ENCODE measurements at places on chromosomes 3 and 15.

- DNase-seq = peak; percentile 45
Measured at GRCh38 chr3:139588450-139588849, 48.9 kb upstream of the RBP1 start.

- no peak for DNase-seq
Measured at GRCh38 chr15:95127356-95127755, 896.0 kb downstream of the MCTP2 start.

GRCh38 chr3:159884661-159885402 is 103.8 kb upstream of the IL12A start:
- no peak for DNase-seq

DNA sequence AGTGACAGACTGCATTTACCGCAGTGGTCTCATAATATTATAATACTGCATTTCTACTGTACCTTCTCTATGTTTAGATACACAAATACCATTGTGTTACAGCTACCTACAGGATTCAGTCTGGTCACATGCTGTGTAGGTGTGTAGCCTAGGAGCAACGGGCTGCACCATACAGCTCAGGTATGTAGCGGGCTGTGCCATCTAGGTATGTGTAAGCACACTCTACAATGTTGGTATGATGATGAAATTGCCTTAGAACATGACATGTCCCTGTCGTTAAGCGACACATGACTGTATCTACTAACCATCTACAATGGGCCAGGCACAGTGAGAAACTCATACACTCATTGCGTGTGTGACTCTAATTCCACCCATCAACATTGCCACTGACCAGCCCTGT is 85.5 kb upstream of the SEC13 start:
- DNase-seq = no peak

GRCh38 chr3:58088501-58088900 is 80.3 kb downstream of the FLNB start:
- no peak for DNase-seq

GRCh38 chr3:127233371-127233770 is 40.4 kb downstream of the PRR23E start:
- DNase-seq = peak; percentile 36

DNA sequence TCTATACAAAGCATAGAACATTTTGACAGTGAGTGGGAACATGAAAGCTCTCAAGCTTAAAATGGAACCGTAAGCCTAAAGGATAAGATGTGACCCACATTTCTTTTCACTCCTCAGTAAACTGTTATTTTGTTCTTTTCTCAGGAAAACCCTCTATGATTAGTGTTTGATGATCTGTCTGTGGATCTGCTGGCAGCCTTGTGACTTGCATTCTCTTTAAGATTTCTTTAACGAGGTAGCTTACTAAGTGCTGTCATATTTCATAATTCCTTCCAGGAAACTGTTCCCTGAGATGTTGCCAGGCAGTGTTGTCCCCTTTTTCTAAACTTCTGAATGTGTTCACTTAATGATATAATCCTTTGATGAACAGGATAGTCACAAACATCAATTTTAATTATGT is 167.6 kb downstream of the PYDC2 start:
- DNase-seq = no peak

- DNase-seq = no peak
Measured at GRCh38 chr15:58040150-58040549, 25.4 kb downstream of the ALDH1A2 start.

DNA sequence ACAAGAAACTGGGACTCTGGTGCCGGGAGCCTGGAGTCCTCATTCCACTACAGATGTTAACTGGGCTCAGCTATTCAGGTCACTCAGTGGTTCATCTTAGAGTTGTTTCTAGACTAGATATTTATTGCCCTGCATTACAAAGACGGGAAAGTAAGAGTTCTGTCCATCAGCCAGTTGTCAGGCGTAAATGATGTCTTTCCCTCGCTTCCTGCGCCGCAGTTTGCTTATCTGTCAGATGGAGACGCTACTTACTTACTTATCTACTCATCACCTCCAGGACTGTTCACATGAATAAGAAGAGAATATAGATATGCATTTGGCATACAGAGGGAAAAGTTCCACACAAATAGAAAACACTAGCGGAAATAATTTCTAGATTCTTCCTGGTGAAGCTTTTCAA is 47.8 kb upstream of the CGNL1 start:
- DNase-seq = no peak

DNA sequence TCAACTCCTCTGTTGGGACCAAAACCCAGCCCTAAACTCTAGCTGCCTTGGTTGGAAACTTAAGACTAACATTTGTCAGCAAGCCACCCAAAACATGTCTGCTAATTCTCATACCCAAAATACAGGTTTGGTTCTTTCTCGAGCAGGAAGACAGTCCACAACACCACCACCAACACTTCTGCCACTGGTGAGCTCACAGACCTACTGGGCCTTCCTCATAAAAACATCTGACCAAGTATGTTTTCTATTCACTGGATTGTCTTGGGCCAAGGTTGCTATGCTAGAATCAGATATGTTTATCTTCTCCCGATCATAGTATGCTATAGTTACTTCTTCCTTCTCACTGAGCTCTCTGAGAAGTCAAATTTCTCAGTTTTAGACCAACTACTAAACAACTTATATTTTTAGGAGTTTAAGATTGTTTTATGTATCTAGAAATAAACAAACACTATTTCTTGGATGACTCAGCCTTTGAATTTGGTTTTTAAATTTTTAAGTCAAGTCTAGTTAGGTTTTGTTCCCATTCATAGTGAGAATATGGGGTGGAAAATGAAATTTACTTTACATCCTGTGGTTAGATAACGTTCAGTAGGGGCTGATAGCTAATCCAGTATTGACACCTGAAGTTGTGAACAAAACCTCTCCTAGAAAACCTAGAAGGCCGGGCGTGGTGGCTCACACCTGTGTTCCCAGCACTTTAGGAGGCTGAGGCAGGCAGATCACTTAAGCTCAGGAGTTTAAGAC is 360.5 kb downstream of the RSL24D1 start:
- no peak for DNase-seq

- DNase-seq = no peak
Measured at GRCh38 chr15:36940636-36941260, 159.6 kb downstream of the MEIS2 start.

- DNase-seq = no peak
Measured at GRCh38 chr3:197525706-197526105, 30.1 kb downstream of the BDH1 start.

DNA sequence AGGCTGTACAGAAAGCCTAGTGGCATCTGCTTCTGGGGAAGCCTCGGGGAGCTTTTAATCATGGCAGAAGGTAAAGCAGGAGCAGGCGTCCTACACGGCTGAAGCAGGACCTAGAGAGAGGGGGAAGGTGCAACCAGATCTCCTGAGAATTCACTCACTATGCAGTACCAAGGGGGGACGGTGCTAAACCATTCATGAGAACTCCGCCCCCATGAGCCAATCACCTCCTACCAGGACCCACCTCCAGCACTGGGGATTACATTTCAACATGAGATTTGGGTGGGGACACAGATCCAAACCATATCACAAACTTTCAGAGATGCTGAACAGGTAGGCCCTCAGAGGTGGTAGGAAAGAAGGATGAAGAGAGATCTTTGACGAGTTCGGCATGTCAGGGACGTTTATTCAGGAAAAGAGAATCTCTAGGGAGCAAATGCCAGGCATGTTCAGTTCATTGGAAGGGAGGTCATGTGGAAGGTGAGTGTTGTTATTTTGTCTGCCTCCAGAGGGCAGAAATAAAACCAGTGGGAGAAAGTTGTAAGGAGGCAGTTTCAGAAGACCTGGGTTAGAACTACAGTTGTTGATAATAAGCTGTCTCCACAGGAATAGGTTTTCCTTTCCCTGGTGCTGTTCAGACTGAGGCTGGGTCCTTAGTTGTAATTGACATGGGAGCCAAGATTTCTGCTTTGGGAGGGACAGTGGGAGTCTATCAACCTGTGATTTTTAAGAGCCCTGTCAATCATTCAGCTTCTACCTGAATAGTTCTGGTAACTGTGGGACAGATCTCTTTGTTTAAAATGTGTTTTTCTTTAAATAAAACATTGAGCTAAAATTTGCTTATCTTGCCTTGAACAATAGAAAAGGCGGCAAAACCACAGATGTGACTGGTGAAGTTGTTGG is 4.3 kb upstream of the FNDC3B start:
- DNase-seq = no peak

DNA sequence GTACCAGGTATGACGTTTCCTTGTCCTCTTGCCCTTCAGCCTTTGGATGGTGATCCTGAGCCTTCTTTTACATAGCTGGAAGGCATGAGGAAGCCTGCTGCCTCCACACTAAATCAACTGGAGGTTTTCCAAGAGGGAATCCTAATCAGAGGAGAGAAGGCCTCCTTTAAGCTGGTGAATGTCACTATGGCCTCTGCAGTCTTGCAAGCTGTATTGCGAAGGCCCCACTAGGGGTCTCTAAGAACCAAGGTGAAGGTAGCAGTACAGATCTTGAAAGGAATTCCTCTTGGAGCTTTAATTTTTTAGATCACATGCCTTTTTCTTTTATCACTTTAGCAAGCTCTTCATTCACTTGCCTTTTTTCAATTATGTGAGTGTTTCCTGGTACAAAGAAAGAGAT is 119.2 kb downstream of the GHSR start:
- no peak for DNase-seq

- DNase-seq = no peak
Measured at GRCh38 chr3:123871946-123872345, 12.2 kb downstream of the MYLK start.

DNA sequence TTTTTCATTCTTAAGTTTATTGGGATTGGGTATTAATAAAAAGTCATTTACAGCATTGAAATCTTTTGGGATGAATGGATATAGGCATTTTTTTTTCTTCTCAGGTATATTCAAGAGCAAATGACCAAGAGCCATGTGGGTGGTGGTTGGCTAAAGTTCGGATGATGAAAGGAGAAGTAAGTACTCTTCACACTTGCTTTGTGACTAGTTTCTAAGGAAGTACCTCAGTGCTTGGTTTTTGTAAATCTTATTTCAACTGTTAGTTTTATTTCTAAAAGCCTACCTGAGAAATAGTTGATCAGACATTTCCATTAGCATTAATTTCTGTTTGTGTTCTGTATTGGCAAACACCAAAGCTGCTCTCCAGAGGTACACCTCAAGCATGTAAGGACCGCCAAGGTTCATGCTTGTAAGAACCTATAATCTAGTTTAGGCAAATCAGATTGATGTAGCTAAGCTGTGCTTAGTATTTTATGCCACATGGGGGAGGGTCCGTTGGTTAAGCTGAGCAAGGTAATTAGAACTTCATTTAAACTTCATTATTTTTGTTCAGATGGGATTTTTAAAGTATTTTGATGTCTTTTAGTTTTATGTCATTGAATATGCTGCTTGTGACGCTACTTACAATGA is 35.4 kb downstream of the FXR1 start:
- no peak for DNase-seq

DNA sequence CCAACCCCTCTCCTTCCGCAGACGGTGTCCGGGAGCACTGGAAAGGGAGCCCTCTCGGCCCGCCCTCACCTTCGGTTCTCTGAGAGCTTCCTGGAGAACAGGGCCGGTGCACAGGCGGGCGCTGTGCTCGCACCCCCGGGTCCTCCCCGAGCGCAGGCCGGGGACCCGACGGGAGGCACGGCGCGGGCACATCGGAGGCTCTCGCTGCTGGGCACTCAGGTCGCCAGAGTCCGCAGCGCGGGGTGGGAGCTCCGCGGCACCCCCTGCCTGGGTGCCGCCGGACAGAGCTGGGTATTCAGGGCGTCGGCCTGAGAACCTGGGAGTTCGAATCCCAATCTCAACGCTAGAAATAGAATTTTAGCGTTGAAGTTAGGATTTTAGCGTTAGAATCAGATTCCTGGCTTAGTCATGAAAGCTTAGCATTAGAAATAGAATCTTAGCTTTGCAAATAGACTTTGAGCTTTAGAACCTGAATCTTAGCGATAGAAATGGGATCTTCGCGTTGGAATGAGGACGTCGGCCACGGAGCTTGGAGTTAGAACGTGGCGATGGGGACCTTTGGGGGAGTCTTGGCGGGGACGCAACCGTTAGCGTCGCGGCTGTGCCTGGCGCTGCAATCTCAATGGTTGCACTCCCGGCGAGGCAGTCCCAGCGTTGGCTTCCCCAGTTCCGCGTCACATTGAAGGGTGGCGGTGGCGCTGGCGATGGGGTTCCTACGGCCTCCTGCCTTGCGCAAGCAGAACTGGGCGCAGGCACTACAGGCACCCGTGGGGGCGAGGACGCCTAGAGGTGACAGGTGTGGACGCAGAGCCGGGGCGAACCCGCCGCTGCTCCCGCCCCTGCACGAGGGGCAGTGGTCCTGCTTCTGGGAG is 549 bp downstream of the TRH start:
- no peak for DNase-seq

- no peak for DNase-seq
Measured at GRCh38 chr3:184791171-184791570, 20.8 kb upstream of the VPS8 start.

All from testis (tissue), 5 donors.